A549 (cell line): ENCODE measurements at places on chromosomes 4 and X.

DNA sequence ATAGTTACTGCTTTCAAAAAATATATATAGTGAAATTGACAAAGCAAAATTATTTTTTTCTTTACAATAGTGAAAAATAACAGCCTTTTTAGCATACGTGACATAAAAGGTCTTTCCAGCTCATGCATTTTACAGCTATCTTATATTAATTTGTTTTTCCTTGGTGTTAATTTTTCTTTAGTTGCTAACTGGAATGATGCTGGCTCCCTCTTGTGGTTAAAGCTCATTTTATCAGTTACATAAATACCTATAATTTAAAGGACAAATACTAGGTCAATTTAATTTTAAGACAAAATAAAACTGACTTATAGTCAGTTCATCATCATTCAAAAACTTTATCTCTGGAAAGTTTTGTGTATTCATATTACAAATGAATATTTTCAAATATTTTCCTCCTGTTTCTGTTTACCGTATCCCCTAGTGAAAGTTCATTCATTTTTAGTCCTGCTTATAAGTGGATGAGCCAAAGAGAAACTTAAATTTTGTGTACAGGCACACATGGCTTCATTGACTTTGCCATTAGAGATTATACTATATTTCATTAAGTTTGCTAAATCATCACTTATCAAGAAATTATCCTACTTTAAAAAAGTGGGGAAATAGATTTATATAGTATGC is 9.9 kb upstream of the ANAPC4 start:
- DNase-seq: peak; percentile 39

DNA sequence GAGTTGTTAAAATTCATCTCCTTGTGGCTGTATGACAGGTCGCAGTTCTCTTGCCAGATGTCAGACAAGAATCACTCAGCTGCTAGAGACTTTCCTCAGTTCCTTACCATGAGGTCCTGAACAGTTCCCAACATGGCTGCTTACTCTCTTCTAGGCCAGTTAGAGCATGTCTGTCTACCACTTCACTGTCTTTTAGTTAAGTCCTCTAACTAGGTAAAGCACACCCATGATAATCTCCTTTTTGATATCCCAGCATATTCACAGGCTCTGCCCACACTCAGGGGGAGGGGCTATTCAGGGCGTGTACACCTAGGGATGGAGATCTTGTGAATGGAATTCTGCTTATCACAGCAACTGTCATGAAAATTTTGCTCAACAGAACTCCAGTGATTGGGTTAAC is 190.1 kb downstream of the ADAMTS3 start:
- no peak for DNase-seq

DNA sequence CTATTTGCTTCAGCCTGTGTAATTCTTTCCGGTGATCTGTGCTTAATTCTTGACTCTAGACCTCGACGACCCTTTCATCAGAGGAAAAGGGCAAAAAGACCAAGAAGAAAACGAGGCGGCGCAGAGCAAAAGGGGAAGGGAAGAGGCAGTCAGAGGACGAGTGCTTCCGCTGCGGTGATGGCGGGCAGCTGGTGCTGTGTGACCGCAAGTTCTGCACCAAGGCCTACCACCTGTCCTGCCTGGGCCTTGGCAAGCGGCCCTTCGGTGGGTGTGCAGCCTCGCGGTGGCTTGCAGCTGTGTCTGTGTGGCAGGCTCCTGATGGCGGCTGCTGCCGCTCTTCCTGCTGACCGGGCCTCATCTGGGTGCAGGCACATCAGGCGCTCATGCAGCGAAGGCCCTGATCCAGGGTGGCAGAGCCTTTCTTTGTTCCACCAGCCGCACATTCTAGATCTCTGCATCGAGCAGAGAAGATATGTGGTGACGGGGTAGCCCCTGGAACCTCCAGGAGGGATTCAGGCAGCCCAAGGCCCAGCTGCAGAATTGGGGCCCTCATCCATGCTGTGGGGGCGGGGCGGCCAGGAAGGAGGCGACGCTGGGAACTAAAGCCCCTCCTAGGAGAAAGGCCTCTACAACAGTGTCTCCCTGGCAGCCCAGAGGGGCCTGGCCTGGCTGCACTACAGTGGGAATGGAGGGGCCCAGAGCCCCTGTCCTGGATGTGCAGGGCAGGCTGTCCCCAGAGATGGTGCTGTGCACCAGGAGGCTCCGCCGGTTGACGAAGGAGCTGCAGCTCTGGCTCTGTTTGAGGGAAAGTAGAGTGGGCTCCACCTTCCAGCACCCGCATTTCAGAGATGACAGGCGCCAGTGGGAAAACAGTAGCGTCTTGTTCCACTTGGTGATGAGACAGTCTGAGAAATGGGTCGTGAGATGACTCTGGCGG is 32.1 kb downstream of the NELFA start:
- DNase-seq: no peak

DNA sequence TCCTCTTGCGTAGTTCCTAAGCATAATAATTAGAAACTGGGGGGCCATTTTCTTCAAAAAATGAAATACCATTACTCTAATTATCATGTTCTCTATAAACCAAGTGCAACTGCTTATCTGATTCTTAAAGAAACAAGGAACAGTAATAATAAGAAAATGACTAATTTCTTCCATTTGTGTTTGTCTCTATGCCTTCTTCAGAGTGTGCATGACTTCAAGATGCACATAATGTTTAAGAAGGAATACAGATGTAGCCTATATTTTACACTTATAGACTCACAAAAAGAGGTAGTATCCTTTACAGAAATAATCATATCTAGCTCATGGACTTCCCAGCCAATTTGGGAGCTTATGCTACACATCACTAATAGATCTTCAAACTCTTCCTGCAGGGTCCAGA is 131.7 kb downstream of the CHRNA9 start:
- no peak for DNase-seq

DNA sequence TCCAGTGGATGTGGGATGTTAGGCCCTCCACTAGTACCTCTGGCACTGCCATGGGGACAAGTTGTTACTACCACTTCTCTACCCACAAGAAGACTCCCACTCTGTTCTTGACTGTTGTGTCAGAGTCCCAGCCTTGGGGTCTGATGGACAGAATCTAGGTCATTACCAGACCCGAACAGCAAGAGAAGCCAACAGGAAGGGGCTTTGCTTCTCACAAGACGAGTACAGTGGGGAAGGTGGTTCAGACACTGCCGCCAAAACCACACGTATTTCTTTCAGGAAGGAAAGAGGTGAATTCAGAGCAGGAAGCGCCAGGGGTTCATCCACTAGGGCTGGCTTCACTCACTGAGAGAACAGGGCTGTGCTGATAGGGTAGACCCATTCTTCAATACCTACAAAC is 161.3 kb upstream of the KIT start:
- DNase-seq: no peak

GRCh38 chr4:149029056-149029651 is 586.9 kb upstream of the NR3C2 start:
- DNase-seq: peak; percentile 4

- no peak for DNase-seq
Observed at GRCh38 chr4:170674176-170674575, 584.4 kb upstream of the AADAT start.

DNA sequence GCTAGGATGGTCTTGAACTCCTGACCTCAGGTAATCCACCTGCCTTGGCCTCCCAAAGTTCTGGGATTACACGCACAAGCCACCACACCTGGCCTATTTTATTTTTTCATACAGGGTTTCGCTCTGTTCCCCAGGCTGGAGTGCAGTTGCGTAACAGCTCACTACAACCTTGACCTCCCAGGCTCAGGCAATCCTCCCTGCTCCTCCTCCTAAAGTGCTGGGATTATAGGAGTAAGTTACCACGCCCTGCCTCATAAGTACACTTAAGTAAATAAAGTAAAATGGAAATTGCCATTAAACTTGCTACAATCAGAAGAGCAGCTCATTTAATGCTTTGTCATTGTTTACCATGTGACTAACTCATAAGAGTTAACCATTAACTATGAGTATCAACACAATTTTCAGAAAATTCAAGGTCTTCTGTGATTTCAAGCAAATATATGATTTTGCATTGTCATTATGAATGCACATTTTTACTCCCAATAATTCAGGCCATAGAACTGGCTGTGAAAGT is 12.3 kb downstream of the UGDH start:
- peak; percentile 57 for DNase-seq

DNA sequence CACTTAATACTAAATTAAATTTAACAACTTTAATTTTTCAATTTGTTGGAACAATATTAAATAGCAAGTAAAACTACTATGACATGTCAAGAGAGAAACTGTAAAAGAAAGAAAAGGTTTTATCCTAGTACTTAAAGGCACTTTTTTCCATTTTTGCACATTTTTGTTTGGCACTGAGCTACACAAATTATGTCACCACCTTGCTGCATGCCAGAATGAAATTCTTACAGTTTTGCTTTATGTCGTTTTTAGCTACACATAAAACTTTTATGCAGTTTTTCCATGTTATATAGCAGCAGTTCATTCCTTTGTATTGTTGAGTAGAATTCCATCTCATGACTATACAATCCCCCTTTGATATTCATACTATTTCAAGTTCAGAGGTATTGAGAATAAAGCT is 99.1 kb upstream of the RXFP1 start:
- no peak for DNase-seq

GRCh38 chr4:25783943-25784342 is 78.8 kb downstream of the SEL1L3 start:
- DNase-seq: no peak

GRCh38 chr4:25827897-25828296 is 34.9 kb downstream of the SEL1L3 start:
- DNase-seq: no peak

- no peak for DNase-seq
Observed at GRCh38 chr4:10534820-10535219, 77.6 kb upstream of the ZNF518B start.

DNA sequence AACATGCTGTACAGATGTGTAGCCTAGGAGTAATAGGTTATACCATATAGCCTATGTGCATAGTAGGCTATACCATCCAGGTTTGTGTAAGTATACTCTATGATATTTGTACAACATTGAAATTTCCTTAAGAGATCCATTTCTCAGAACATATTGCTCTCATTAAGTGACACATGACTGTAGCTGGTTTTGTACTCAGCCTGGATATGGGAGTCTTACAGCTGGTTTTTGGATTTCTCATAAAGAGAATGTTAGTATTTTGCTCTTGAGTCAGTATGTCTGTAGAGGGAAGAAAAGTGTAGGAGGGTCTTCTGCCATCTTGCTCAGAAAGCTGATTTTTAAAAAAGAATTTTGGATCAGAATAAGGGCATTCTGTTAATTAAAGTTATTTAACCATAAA is 85.3 kb downstream of the SMARCA5 start:
- DNase-seq: no peak

DNA sequence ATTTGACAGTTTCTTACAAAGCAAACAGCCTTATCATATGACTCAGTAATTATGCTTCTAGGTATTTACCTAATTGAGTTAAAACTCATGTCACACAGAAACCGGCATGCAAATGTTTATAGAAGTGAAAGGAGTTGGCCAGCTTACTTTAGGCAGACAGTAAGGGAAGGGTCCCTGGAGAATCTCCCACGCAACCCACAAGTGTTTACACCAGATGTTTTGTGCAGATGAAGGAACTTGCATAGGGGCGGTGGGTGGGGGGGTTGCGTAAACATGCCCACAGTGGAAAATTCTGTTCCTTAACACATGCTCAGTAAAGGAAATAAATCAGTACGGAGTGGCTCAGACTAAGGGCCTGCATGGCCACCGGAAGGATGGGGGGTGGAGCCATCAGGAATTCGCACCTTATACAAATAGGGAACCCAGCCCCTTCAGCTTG is 330.5 kb upstream of the AADAT start:
- DNase-seq: no peak

GRCh38 chr4:5957076-5957475 is 61.2 kb downstream of the C4orf50 start:
- no peak for DNase-seq

DNA sequence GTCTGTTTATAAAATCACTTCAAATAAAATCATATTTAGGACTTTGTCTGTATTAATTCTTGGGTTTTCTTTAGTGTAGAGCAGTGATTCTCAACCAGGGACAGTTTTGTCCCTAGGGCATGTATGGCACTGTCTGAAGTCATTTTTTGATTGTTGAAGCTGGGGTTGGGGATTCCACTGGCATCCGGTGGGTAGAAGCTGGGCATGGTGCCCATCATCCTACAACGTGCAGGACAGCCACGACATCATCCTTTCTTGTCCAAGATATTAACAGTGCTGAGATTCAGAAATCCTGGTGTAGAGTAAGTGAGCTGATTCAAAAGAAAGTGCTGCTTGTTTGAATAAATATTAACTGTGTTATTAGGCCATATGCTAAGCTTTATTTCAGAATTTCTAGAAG is 28.6 kb downstream of the DCLK2 start:
- DNase-seq: no peak
